ENCODE measurements at places on chromosomes 6 and 20.

DNA sequence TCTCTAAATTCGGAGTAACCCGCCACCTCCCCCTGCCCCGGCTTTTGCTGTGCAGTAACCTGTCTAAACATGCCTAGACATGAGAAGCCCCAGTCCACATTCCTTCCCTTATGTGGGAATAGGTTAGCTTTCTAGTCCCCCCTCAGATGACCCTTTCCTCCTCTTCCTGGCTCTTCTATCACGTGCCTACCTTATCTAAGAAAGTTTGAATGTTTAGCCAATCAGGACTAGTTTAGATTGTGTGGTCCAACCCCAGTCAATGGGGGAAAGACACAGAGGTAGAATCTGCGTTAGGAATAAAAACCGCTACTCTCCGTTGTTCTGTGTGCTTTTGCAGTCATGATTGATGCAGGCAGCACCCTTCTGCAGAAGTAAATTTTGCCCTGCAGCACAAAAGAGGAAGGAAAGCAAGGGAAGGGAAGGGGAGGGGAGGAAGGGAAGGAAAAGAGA lies 69.0 kb upstream of the CD93 start:
- DNase-seq: no peak

- no peak for DNase-seq
Observed at GRCh38 chr20:57987659-57988058, 240.8 kb downstream of the ANKRD60 start.

GRCh38 chr6:147676495-147677199 lies 168.2 kb downstream of the SAMD5 start:
- DNase-seq: no peak

DNA sequence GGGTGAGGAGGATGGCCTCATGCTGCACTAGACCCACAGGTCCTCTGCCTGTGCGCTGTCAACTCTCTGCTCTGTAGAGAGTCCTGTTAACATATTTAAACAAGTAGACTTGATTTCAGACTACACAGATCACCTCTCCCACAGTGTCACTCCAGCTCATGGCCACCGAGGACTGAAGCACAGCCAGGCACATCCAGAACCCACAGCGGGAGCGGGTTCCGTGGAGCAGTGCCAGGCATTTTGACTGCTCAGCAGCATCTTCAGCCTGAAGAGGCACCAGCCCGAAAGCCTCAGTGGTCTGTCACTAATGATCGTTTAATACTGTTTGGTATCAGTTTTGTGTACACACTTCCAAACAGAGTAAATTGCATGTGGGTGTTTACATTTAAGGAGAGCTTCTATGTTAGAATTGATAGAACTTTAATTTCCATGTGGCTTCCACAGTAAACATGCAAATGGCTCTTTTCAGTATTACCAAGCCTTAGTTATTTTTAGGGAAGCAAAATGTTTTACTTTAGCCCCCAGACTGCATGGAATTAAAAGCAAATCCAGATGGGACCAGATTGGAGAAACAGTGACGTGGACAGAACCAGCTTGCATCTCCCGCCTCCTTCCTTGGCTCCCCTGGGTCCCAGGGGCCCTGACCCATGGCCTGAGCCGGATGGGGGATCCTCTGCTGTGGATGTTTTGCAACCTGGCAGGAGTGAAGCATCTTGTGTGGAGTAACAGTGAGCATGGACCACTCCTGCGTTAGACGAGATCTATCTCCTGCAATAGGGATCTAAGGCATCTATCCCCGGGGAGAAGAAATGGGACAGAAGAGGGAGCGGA lies 196.7 kb upstream of the CDH4 start:
- no peak for DNase-seq

- DNase-seq: peak; percentile 84
Observed at GRCh38 chr20:11387189-11387754, 530.4 kb upstream of the BTBD3 start.

GRCh38 chr6:135141728-135142127 lies 39.4 kb upstream of the MYB start:
- no peak for DNase-seq
